Stimulated activated CD8-positive, alpha-beta memory T cell treated with anti-CD3 and anti-CD28 coated beads, Interleukin-7, amount 100 ng/mL, for 1 hour (primary cell): ENCODE measurements at places on chromosomes 7 and 10.

GRCh38 chr7:22295402-22296264 is 61.3 kb downstream of the RAPGEF5 start:
- no peak for DNase-seq

GRCh38 chr10:65501259-65501658 is 1424.6 kb upstream of the LRRTM3 start:
- no peak for DNase-seq

DNA sequence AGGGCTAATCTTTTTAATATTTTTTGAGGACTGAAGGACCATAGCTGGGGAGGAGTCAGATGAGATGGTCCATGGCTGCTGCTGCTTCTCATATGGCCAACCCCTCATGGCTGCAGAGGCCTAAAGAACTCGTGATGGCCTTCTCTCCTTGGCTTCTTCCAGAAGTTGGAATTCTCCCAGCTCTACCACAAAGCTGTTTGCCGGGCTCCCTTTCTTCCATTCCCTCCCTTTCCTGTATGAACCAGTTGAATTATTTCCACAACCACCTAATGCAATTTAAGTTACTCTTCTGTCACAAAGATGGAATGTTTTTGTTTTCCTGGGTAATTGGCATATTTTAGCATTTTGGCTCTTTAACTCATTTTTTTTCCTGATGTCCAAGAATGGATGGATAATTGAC is 80.7 kb downstream of the PHTF2 start:
- no peak for DNase-seq

- no peak for DNase-seq
Observed at GRCh38 chr10:72637398-72637857, 11.5 kb upstream of the MICU1 start.

- DNase-seq, result no peak
Observed at GRCh38 chr7:36153571-36154097, 580 bp downstream of the EEPD1 start.

DNA sequence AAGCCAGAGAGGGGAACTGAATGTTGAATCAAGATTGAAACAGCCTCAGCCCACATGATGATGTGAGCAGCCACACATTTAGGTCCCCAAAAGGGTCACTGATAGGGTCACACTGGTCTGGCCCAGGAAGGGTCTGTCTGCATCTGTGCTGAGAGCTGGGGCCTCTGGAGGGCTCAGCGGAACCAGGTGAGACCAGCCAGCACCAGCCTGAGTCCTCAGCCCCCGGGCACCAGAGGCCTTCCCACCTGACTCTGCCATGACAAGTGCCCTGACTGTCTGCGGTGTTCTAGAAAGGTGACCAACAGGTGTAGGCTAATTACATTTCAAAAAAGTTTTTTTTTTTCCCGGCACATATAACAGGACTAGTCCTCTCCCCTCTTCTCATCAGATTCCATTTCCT is 76.2 kb downstream of the WDR11 start:
- no peak for DNase-seq

GRCh38 chr10:110566472-110567200 is 859 bp upstream of the SMC3 start:
- DNase-seq, result no peak

DNA sequence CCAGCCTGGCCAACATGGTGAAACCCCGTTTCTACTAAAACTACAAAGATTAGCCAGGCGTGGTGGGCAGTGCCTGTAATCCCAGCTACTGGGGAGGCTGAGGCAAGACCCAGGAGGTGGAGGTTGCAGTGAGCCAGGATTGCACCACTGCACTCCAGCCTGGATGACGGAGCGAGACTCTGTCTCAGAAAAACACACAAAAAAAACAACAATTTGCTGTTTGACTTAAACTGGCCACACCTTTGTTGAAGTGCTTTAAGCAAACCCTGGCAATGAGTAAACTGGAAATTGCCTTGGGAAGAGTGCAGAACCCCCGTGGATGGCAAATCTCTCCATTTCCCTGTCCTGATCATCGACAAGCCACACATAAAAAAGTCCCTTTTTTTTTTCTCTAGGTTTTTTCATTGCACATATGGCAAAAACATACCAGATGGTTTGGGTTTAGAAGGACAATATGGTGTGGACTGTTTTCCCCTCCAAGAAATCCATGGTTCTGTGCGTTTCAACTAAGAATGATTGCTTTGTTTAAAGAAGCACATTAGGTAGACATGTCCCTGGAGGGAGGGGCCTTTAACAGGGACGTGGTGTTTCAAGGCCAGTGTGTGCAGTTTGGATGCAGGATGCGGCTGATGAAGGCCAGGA is 76.9 kb downstream of the NRP1 start:
- DNase-seq, result no peak

DNA sequence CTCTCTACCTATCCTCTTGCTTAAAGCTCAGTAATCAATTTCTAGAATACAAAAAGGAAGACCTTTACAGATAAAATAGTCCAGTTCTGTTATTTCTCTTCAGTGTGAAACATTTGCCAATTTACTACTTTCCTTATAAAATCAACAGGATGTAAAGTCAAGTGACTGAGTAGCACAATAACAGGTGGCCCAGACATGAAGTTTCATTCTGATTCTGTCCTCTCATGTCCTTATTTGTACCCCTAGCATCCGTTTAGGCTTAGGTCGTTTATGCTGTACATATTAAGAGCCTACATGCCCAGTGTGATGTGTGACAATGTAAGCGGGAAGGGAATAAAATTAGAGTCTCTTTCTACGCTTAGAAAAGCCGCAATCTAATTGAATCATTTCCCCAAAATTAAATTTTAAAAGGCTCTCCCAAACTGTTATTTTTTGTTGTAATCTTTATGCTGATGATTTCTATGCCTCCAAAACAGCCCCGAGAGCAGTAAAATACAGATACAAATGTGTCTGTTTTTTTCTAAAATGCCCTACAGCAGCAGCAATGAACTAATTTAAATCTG is 29.1 kb downstream of the EPC1 start:
- no peak for DNase-seq

DNA sequence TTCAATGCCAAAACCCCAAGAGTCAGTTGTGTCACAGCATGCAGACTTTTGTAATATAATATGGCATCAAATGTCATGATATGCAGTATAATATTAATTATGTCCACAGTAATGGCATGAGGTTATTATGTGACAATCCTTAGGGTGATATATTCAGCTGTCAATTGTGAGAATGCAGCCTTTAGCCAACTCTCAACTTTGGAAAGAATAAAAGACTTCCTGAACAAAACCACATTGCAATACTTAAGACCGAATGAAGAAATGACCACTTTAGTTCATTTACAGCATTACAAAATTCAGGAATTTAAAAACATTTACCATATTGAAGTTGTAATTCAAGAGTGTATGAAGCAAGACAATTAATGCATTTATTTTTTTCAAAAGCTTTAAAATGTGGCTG is 45.4 kb downstream of the CPVL start:
- no peak for DNase-seq

DNA sequence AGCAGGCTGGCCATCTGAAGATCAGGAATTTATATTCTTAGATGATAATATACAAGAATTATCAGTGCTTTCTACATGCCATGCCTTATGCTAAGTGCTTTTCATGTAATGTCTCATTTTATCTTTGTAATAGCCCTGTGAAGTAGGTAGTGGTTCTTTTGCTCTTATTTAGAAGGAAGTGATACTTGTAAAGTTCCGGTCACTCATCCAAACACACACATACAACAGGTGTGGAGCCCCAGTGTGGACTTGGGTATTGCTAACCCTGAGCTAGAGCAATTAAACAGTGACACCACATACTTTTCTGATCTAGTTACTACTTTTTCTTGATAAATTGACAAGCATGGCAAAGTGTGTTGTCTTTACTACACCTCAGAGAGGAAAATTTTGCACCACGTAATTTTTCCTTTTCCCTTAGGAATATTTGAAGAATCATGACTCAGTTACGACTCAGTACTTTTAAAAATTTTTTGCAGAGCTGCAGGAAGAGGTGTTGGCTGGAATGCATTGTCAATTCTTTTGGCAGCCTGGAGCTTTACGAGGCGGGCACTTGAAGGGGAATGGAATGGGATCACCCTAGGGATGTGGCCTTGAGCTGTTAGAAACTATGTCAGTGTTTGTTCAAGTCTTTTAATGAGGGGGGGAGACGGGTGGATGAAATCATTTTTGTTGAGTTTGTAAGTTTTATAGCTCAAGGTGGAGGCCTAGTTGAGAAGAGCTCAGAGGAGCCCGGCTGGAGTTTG is 212.5 kb upstream of the CELF2 start:
- no peak for DNase-seq

- DNase-seq, result no peak
Observed at GRCh38 chr7:53771701-53772100, 736.3 kb downstream of the POM121L12 start.
